ENCODE measurements at places on chromosomes 4 and X.

- no peak for DNase-seq
Observed at GRCh38 chrX:9335251-9335650, 129.6 kb upstream of the TBL1X start.

DNA sequence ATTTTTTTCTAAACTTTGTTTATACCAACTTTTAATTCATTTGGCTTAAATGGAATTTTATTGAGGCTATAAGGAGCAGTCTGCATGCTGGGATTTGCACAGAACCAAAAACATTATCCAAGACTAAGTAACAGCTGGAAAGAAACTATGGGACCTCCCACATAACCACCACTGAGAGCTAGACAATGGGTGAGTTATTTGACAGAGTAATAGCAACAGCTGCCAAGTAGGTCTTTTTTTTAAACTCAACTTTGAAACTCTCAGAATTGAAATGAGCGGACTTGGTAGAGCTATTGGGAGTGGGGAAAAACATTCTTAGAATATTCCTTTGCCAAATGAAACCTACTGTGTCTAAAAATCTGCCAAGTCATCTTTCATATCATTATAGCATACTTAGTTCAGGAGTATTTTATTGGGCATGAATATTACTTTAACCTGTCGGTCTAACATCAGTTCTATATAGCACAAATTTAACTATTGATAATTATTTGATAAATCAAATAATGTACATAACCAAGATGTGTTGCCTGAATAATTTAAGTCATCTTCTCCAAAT is 1428.0 kb downstream of the PCDH7 start:
- no peak for DNase-seq

GRCh38 chrX:71632923-71633657 is 14.8 kb upstream of the CXCR3 start:
- no peak for DNase-seq

GRCh38 chrX:136214551-136214950 is 36.6 kb downstream of the MAP7D3 start:
- no peak for DNase-seq

GRCh38 chr4:15964159-15964558 is 1.2 kb upstream of the FGFBP2 start:
- no peak for DNase-seq

DNA sequence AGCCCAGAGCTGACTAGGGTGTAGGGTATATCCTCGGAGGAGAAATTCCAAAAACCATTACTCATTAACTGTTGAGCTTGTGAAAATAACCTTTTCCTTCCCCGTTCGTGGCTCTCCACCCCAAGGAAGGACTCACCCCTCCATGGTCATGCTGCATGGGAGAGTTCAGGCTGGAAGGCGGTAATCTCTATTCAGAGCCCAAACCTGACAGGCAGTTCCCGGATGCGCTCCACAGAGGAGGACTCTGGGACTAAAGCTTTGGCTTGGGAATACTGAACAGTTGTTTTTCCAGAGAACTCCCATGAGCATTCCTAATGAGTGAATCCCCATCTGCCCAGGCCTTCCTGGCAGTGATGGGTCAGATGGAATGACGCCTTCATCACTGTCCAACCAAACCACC is 125.4 kb downstream of the BCOR start:
- DNase-seq, result no peak

DNA sequence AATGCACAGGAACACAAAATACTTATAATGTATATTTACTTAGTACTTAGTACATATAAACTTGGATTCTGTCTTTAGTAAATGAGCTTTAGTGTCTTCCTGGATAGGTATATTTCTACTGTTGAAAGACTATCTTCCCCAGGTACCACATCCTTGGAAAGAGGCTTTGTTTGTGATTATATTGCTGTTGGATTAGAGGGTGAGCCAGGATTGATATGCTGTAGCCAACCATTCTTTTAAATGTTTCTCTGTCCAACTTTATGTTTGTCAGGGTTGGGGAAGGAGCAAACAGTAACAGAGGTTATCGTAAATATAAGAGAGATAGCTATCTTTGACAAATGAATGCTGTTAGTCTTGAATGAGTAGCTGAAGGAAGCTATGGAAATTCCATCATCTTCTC is 213.2 kb downstream of the SPRY1 start:
- no peak for DNase-seq

DNA sequence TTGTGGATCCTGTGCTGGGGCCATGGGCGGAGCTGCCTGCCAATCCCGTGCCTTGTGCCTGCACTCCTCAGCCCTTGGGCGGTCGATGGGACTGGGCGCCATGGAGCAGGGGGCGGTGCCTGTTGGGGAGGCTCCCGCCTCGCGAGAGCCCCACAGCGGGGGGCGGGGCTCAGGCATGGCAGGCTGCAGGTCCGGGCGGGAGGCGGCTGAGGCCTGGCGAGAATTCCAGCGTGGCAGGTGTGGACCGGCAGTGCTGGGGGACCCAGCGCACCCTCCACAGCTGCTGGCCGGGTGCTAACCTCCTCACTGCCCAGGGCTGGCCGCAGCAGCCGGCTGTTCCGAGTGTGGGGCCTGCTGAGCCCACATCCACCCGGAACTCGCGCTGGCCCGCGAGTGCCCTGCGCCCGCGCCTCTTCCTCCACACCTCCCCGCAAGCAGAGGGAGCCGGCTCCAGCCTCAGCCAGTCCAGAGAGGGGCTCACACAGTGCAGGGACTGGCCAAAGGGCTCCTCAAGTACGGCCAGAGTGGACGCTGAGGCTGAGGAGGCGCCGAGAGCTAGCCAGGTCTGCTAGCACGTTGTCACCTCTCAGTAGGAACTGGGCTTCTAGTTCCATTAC is 85.9 kb downstream of the GBA3 start:
- no peak for DNase-seq

GRCh38 chr4:94834501-94834900 is 76.7 kb downstream of the BMPR1B start:
- no peak for DNase-seq

- DNase-seq, result no peak
Observed at GRCh38 chr4:34733185-34733941, 1511.0 kb downstream of the ARAP2 start.

GRCh38 chr4:165208741-165209388 is 1.5 kb downstream of the KLHL2 start:
- no peak for DNase-seq

DNA sequence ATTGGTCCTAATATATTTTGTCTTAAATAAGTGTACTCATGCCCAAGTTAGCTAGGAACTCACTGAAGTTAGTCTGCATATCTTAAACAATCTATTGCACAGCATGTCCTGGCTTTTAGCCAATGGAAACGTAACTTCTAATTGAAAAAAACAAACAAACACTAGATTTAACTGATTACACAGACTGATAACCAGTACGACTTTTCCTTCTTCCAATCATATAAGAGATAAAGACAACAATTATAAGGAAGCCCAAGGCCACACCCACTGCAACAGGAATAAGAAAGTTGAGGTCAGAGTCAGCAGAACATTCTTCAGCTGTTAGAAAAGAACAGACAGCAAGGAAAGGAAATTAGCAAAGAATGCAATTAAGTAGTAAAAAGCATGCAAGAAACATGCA is 40.8 kb downstream of the LAMP2 start:
- DNase-seq, result no peak

DNA sequence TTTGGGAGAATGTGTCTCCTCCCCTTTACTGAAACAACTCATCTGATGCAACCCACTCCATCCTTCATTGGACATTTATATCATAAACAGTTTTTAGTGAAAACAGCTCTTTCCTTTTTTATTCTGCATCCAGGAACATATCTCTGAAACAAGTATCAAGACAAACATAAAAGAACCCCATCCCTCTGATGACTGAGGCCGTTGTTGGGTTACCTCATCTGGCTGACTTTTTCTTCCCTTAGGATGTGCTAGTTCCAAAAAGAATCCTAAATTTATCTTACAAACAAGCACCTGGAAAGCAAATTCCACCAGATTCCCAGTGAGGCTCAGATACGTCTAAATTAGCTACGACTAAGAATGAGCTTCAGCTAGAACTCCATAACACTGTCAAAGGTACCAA is 483.7 kb upstream of the INTU start:
- DNase-seq, result no peak

- DNase-seq, result no peak
Observed at GRCh38 chr4:38174801-38175200, 214.6 kb downstream of the PTTG2 start.

DNA sequence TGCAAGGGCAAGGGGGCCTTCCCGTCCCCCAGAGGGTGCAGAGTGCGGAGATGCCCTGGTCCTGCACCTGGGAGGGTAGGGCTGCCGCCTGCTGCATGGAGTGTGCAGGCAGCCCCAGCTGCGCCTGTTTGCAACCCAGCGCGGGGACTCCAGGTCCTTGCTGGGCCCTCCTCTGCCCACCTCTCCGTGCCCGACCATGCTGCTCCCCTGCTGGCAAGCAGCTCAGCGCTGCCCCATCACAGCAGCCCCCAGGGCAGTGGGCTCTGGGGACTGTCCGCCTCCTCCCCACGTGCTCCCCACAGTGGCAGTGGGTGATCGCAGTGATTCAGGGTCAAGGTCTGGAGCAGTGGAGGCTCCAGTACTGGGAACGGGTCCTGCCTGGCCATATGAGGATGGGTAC is 5.0 kb upstream of the FBXW7 start:
- no peak for DNase-seq

DNA sequence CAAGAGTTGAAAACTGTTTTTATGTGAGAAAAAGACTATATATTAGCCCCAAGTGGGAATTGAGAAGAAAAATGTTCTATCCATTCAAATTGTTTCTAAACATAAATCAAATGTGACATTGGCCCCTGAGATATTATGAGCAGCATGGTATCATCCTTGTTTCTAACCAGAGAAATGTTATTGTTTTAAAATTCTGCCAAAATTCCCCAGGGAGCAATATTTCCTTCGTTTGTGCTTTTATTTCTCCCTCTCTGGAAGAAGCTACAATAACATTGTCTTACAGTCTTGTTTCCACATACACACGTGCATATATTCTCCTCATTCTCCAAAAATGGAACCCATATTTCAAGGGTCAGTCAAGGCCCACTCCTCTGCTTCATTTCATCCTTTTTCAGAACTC is 46.7 kb downstream of the MAGEB17 start:
- DNase-seq, result no peak

DNA sequence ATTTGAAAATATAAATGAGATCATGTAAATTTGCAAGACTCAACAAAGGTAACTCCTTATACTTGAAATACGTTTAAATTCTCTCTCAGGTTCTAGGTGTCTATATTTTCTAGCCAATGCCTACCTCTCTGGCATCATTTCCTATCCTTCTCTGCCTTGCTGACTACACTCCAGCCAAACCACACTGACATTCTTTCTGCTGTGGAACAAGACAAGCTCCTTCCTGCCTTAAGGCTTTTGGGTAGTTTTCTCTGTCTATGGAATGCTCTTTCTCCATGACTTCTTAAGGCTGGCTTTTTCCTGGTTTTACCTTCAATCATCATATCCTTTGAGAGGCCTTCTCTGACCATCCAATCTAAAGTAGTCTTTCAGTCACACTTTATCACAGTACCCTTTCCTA is 201.0 kb downstream of the SPRY1 start:
- DNase-seq, result no peak

DNA sequence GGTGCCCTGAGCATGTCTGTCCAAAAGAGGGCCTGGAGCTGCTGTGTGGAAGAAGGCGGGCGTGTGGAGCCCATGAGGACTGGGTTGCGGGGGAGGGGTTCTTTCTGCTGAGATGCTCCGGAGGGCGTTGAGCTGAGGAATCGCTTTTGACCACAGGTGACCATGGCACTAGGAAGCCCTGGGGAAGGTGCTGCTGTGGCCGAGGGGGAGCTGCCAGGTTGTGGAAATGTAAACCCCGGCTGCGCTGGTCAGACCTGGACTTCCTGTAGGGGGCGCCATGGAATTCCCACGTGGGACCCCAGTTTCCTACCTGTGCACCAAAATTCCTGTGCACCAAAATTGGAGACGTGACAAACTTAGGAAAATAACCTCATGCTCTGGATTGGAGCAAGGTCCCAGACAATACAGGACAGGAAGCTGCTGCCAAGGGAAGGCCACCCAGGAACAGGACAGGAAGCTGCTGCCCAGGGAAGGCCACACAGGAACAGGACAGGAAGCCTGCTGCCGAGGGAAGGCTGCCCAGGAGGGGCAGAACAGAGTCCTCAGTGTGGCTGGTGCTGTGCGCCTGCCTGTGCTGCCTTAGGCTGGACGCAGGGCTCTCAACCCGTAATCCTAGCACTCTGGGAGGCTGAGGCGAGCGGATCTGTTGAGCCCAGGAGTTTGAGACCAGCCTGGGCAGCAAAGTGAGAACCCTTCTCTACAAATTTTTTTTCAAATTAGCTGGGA is 28.4 kb upstream of the UVSSA start:
- DNase-seq, result no peak

GRCh38 chr4:18578307-18578706 is 556.8 kb upstream of the LCORL start:
- DNase-seq, result no peak

DNA sequence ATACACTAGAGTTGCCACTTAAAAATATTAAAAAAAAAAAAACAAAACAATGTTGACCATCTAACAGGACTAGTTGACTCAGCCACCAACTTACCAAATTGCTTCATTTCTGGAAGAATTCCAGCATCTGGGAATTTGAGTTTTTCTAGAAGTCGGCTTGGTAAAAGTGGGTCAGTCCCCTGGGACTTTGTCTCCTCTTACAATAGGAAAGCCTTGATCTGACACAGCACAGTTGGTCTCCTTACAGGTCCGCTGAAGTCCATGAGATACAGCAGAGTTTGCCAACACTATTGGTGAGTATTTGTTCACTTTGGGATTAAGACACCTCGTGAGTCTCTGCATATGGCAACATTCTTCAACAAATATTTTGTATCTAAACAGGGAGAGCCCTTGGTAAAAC is 18.2 kb upstream of the DDIT4L start:
- no peak for DNase-seq

- DNase-seq, result no peak
Observed at GRCh38 chr4:73432169-73433000, 3.6 kb upstream of the AFP start.

DNA sequence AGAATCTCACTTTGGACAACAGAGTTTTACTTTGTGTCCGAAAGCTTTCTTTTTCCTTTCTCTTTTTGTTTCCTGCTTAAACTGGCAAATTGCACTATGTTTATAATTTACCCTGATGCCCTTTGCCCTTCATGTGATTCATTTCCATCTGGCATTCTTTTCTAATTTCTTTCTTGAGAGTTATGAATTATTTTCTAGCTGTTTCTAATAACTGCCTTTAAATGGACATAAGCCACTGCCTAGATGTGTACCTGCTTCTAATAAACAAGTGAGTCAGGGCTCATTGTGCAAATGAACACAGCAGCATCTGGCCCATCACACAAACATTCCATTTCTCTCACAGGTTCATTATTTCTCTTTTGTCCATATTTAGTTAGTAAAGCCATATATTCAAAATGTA is 242.3 kb upstream of the GPRIN3 start:
- DNase-seq, result no peak

DNA sequence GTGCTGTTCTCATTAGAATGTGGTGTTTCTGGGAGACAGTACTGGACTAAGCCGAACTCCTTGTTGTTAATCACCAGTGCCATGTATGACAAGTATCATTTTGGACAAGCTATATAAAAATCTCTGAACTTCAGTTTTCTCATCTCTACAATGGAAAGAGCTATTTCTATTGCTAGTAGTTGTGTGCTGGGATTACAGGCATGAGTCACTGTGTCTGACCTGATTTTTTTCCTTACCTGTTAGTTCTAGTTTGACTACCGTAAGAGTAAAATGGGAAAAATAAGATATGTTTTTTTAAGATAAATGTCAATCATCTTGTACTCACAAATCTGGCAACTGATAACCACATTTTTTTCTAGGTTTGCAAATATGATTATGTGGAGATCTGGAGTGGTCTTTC is 192.3 kb downstream of the TLL1 start:
- DNase-seq, result no peak

All from NCI-H774 (cell line).